ENCODE measurements at places on chromosomes 2 and 18. TPM values are rescaled to one million over a fixed set of nuclear protein-coding genes. Genes with fewer than 3 reads are reported as not detected.
A peak's percentile ranks its signal among the peaks of the same experiment; 100 is the strongest.

DNA sequence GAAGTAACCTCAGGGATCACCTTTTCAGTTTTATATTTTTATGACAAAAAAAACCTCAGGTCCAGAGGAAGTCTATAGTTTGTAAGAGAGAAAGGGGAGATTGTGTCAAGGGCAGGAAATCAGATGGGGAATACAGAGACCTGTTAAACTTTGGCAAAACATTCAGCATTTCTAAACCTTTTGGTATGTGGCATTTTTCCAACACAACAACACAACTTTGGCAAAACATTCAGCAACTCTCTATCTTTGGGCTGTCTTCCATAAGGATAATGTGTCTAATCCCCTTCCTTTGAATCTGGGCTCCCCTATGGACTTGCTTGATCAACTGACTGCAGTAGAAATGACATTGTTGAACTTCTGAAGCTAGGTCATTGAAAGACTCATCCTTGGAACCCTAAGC lies 220.6 kb upstream of the CCDC68 start:
- no peaks in the 10 kb centered on the region for H3K27me3 ChIP-seq
- H3K4me1 ChIP-seq: no peaks in the 10 kb centered on the region
- H3K4me3 ChIP-seq: no peak overlapping the region
- no peak for DNase-seq
- H3K36me3 ChIP-seq: no peaks in the 10 kb centered on the region

- H3K27me3 ChIP-seq: no peaks in the 10 kb centered on the region
- no peaks in the 10 kb centered on the region for H3K36me3 ChIP-seq
- DNase-seq: no peak
- peak overlapping the region; percentile 25 for H3K27ac ChIP-seq
- H3K4me1 ChIP-seq: peaks cover 41% of the 10 kb centered on the region
- no peak overlapping the region for H3K4me3 ChIP-seq
These were observed 99.3 kb downstream of the SPATS2L start for GRCh38 chr2:200405599-200406298.

- H3K27me3 ChIP-seq: no peaks in the 10 kb centered on the region
- no peak overlapping the region for H3K4me3 ChIP-seq
- no peak for DNase-seq
- no peaks in the 10 kb centered on the region for H3K36me3 ChIP-seq
- H3K4me1 ChIP-seq: peaks cover 5% of the 10 kb centered on the region
- H3K27ac ChIP-seq: no peak overlapping the region
These were observed 297.6 kb downstream of the PARD3B start for GRCh38 chr2:204842661-204843485.

DNA sequence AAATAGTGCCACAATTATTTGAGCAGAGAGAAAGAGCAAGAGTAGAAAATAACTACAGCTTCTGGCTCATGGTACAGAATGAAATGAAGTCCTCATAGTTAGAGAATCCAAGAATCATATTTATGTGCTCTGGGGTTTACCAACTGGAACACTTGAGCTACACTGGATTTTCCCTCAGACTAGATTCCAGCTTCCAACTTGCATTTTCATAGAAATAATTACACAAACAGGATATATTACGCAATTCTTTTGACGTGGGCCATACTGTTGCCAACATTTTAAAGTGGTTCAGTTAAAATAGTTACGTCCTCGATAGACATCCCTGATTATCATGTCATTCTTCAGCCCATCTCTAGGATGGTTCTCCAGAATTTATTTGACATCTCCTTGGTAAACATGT lies 129.2 kb downstream of the ETAA1 start:
- H3K36me3 ChIP-seq: no peaks in the 10 kb centered on the region
- H3K27me3 ChIP-seq: no peaks in the 10 kb centered on the region
- H3K4me3 ChIP-seq: no peak overlapping the region
- peak overlapping the region; percentile 54 for H3K27ac ChIP-seq

DNA sequence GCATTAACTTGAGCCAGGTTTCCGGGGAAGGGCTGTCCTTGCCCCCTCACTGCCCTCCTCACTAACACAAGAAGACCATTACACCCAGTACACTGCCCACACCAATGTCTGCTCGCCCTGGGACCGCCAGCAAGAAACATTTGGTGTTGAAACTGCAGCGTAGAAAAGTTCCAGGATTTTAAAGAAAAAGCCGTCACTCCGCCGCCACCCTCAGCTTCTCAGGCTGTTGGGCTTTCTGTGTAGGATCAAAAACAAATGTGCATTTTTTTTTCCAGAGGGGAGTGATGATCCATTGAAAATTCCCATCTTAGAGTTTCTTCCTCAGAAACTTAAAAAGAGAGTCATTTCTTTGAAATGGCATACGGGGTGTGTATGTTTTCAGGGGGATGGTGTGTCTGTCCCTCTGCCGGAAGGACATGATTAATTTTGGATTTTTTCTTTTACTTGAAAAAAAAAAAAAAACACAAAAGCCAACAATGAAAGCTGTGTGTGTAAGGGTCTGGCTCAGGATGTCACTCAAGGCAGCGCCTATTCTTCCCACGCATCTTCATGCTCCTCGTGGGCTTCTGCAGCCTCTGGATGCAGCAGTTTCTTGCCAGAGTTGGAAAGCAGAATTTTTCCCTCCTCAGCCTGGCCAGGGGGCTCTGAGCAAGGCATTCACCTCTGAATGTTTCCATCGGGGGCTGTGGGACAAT lies 184.9 kb downstream of the GLI2 start:
- DNase-seq: no peak
- peaks cover 24% of the 10 kb centered on the region for H3K4me1 ChIP-seq
- H3K36me3 ChIP-seq: no peaks in the 10 kb centered on the region
- no peak overlapping the region for H3K4me3 ChIP-seq

DNA sequence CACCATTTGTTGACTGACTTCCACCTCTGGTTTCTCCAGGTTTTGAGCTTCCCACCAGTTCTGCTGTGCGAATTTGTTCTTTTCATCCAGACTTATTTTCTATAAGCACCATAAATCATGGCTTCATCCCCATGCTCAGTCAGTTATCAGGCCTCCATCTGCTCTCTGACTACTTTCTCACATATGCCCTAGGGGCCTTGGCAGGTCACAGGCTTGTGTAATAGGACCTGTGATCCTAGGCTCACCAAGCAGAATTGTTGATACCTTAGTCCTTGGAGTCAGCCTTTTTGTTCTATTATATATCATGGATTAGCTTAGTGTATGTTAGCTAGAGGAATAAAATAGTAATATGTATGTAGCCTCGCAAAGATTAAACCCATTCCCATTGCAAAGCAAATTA lies 284.2 kb upstream of the TANK start:
- H3K27me3 ChIP-seq: no peaks in the 10 kb centered on the region
- DNase-seq: no peak
- H3K36me3 ChIP-seq: no peaks in the 10 kb centered on the region
- H3K27ac ChIP-seq: no peak overlapping the region
- peaks cover 10% of the 10 kb centered on the region for H3K4me1 ChIP-seq

DNA sequence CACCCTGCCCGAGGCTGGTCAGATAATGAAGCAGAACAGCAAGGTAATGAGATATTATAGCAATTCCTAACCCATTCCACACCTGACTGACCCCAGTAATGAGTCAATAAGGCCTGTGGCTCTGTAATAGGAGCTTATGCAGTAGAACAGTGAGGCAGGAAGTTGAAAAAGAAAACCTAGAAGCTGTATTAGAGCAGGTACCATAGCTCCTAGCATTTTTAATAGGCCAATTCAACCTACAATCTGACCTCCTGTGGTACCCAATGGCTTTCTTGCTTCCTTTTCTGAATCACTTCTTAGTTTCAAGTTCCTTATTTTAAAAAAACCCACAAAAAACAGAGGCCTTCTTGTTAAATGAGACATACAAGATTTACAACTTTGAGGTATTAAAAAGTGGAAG lies 43.6 kb upstream of the MAP2 start:
- no peak for DNase-seq
- H3K27ac ChIP-seq: no peak overlapping the region
- H3K4me1 ChIP-seq: no peaks in the 10 kb centered on the region

DNA sequence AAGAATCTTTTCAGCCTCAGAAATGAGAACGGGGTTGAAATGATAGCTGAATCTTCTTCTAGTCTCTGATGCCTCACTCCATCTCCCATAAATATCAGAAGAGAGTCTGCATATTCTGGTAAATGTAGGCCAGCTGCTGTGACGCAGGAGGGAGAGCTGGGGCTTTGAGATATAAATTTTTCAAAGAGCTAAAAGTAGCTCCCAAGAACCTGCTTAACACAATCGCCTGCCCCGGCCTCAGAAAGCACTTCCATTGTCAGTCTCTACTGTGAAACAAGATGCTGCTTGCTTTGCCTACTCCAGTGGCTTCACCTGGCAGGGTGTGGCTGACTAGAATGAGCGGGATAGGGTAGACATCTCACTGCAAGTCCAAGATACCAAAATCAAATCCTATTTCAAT lies 105.0 kb upstream of the CCDC150 start:
- no peaks in the 10 kb centered on the region for H3K36me3 ChIP-seq
- H3K27ac ChIP-seq: peak overlapping the region; percentile 85
- H3K27me3 ChIP-seq: no peaks in the 10 kb centered on the region
- DNase-seq: no peak
- H3K4me3 ChIP-seq: peak overlapping the region; percentile 7

- H3K36me3 ChIP-seq: no peaks in the 10 kb centered on the region
- no peaks in the 10 kb centered on the region for H3K27me3 ChIP-seq
- DNase-seq: peak; percentile 55
These were observed 37.8 kb upstream of the CCDC150 start for GRCh38 chr2:196601430-196602306.

- H3K36me3 ChIP-seq: no peaks in the 10 kb centered on the region
- no peak for DNase-seq
- no peak overlapping the region for H3K27ac ChIP-seq
These were observed 235.2 kb upstream of the THSD7B start for GRCh38 chr2:136530146-136530545.

- H3K4me3 ChIP-seq: no peak overlapping the region
- H3K4me1 ChIP-seq: no peaks in the 10 kb centered on the region
- H3K27me3 ChIP-seq: no peaks in the 10 kb centered on the region
- no peaks in the 10 kb centered on the region for H3K36me3 ChIP-seq
- no peak for DNase-seq
These were observed 801.3 kb downstream of the ERBB4 start for GRCh38 chr2:211737282-211737681.

DNA sequence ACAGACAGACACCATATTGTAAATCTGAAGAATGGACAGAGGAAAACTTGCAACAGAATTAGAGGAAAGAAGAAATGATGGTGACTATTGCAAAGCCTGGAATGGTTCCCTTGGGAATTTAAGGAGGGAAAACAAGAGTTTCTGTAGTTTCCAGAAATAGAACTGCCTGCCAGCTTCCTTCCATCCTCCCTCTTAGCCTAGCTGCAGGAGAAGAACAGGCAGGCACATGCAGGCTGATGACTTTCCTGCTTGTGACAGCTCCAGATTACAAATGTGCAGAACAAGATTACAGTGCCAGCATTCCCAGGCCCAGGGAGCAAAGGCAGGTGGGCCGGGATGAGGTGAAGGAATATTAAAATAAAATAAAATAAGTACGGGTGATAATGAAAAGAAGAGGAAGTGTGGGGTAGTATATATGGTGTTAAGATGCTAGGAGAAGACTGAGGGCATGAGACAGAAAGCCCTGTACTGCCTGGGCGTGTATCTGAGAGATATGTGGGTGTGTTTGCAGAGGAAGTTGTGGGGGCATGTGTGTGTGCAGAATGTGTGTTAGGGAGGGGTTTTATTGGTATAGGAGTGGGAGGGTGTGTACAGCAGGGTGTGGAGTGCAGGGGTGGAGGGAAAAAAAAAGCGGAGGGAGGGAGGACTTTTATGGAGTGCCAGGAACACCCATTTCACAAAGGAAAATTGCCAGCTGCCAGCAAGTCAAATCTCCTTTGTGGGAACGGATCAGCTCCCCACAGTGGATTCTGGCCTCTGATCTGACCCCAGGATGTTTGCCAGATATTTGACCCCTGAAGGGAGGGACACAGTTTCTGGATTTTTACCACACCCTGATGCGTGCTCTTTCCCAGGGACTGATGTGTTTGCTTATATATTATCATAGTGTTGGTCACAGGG lies 43.9 kb upstream of the NEMP2 start:
- no peaks in the 10 kb centered on the region for H3K27me3 ChIP-seq
- peak overlapping the region; percentile 29 for H3K4me3 ChIP-seq
- H3K36me3 ChIP-seq: no peaks in the 10 kb centered on the region
- peak overlapping the region; percentile 73 for H3K27ac ChIP-seq
- no peak for DNase-seq

DNA sequence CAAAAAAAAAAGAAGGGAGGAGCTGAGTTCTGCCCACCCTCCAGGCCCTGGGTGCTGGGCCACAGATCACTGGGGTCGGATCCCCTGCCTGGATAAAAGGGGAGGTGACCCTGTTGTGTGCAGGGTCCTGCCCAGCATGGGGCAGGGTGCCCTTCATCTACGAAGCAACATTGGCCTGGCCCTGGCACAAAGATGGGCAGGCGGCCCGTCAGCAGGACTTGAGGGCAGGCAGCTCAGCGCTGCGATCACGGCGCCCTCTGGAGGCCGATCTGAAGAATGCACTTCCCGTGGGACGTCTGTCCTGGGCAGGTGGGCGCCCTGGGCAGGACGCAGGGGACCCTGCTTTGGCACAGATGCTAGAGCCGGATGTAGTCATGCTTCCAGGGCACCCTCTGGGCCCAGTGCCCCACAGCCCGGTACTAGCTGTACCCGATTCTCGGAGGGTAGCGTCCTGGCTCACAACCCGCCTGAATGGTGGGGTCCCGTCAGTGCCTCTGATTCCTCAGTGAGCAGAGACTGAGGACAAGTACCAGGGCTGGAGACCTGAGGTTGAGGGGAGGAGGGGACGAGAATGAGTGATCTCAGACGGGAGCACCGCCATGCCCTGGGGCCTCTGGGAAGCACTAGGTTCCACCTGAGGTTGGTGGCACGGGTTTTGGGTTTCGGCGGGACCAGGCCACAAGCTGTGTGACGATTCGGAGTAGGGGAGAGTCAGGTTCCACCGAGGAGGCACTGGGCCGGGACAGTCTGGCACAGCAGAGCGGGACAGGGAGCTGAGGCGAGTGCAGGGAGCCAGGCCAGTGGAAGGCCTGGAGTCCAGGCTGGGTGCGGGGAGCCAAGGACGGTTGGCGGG lies 18.0 kb downstream of the ARID5A start:
- DNase-seq: peak; percentile 68
- H3K4me1 ChIP-seq: peaks cover 15% of the 10 kb centered on the region
- H3K27me3 ChIP-seq: no peaks in the 10 kb centered on the region
- H3K36me3 ChIP-seq: peaks cover 31% of the 10 kb centered on the region
- peak overlapping the region; percentile 28 for H3K4me3 ChIP-seq

DNA sequence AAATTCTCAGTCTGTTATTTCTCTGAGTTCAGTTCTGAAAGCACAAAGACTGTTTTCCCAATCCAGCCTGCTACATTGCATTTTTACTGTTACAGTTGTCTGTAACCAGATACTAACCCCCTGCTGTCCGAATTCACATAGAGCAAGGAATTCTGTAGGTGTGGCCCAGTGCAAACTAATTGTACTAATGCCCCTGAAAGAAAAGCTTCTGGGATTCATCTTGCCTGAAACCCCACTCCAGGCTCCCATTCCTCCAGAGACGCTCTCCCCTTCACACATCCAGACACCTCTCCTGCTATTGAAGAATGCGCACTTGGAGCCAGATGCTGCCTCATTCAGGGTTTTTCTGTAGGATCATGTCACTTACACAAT lies 127.0 kb downstream of the TTC32 start:
- H3K4me3 ChIP-seq: no peak overlapping the region
- DNase-seq: no peak
- peaks cover 28% of the 10 kb centered on the region for H3K4me1 ChIP-seq
- no peaks in the 10 kb centered on the region for H3K36me3 ChIP-seq
- no peaks in the 10 kb centered on the region for H3K27me3 ChIP-seq

COL3A1 gene
- 98.5 TPM for total RNA-seq

RMC1 gene
- total RNA-seq: 14.7 TPM

PRKAG3 gene
- total RNA-seq: 0.14 TPM

ZBTB7C gene
- total RNA-seq: 2.7 TPM

TBR1 gene
- total RNA-seq: not detected

HOXD13 gene
- not detected for total RNA-seq

MAP2 gene
- 6.2 TPM for total RNA-seq
